HTR-8/SVneo (cell line): ENCODE measurements at places on chromosomes 11 and 22.
A peak's percentile ranks its signal among the peaks of the same experiment; 100 is the strongest.

- DNase-seq = no peak
Observed at GRCh38 chr11:60362241-60362640, 16.1 kb upstream of the MS4A7 start.

DNA sequence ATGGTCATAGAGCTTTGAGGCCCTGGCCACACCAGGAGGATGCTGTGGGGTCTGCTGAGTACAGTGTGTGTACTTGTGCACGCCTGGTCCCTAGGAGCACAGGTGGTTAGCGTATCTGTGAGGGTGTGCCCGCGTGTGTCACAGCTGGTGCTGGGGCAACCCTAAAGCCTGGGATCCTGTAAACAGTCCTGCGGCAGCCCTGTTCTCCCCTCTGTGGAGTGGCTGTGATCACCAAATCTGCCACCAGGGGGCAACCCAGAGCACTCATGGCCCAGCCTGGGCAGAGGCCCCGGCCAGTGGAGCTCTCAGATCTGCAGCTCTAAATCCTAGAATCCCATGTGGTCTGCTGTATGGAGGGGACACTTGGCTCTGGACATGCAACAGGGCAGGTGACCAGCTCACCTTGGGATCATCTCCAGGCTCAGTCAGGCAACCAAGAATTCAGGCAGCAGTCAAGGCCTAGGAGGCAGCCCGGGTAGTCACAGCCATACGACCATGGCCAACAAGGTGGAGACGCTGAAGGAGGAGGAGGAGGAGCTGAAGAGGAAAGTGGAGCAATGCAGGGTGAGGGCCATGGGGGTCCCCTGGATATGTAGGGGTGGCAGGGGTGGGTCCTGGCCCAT, 3.9 kb downstream of the SH3BP1 start:
- DNase-seq = peak; percentile 67

GRCh38 chr11:69915151-69915500, 95.9 kb upstream of the FGF3 start:
- DNase-seq = no peak

DNA sequence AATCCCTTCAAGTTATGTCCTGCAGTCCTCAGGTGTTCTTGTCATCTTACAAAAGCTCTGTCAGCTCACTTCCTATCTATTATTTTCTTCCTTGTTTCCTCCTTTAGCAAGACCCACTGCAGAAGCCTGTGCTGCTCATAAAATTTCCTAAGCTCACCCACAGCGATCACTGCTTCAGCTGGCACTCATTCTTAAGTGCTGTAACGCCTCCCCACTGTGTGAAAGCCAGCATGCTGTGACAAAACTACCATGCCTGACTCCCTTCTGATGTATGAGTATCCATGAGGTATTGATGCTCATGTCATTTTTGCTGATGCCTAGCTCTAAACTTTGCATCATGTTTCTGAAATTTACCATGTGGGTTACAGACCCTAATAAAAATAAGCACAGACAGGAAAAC, 41.5 kb upstream of the CNTN5 start:
- DNase-seq = no peak

GRCh38 chr11:13110929-13111812, 102.1 kb downstream of the RASSF10 start:
- peak; percentile 34 for DNase-seq

- no peak for DNase-seq
Observed at GRCh38 chr11:57499983-57500461, 15.5 kb downstream of the SLC43A1 start.

DNA sequence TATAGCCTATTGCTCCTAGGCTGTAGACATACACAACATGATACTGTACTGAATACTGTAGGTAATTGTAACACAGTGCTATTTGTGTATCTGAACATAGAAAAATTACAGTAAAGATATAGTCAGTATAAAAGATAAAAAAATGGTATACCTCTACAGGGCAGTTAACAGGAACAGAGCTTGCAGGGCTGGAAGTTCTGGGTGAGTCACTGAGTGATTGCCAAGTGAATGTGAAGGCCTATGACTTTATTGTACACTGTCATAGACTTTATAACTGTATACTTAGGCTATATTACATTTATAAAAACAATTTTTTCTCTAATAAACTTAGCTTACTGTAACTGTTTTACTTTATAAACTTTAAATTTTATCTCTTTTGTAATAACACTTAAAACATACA, 332.4 kb upstream of the ARHGAP42 start:
- no peak for DNase-seq

GRCh38 chr22:49077586-49077985, 750.1 kb downstream of the BRD1 start:
- DNase-seq = no peak

- DNase-seq = no peak
Observed at GRCh38 chr11:18768978-18769377, 22.6 kb downstream of the PTPN5 start.

DNA sequence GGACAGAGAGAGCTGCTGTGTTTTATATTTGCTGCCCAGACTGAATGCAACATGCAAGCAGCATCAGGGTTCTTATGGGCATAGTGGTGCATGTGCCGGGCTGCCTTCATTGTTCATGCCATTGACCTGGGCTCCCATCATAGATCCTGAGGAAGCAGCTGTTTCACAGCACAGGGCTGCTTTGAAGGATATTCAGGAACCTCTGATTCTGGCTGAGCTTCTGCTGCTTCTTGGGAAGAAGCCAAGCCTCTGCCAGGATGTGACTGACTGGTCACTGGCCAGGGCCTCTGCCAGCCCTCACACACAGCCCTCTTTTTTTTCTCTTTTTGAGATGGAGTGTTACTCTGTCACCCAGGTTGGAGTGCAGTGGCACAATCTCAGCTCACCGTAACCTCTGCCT, 43.3 kb downstream of the CYB5R2 start:
- DNase-seq = no peak

DNA sequence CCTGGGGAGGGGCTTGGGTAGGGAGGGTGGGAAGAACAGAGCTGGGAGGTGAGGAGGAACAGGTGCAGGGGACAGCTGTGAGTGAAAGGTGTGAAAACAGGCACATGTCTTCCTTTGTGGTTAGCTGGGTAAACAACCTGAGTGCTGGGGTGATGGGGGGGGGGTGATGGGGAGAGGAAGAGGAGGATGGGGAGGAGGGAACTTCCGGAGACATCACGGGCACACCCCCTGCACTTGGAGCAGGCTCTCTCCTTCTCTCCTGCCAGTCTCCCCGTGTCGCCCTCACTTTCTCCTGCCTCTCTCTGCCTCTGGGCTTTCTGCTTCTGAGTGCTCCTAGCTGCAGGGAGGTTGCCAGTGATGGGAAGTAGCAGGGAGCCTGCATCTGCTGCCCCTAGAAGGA, 8.8 kb downstream of the CXCR5 start:
- DNase-seq = no peak

GRCh38 chr11:76233196-76233921, 27.1 kb upstream of the WNT11 start:
- DNase-seq = no peak

GRCh38 chr22:36162127-36163034, 1.8 kb upstream of the APOL3 start:
- no peak for DNase-seq

DNA sequence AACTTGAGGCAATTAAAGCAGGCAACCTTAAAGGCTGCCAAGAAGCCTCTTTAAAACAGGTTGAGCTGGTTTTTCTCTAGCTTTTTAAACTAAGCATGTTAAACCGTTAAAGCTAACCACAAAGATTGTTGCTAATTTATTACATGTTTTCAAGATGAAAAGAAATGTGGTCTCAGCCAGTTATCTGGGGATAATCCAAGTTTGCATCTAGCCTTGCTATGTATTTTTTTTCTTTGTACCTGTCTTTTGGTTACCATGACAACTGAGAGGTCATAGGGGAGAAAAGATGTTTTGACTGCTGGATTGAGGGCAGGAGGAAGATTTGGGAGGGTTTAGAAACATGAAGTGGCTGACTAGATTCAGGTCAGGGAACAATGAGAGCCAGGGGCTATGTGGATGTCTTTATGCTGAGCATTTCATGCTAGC, 19.2 kb upstream of the PGM2L1 start:
- DNase-seq = no peak

DNA sequence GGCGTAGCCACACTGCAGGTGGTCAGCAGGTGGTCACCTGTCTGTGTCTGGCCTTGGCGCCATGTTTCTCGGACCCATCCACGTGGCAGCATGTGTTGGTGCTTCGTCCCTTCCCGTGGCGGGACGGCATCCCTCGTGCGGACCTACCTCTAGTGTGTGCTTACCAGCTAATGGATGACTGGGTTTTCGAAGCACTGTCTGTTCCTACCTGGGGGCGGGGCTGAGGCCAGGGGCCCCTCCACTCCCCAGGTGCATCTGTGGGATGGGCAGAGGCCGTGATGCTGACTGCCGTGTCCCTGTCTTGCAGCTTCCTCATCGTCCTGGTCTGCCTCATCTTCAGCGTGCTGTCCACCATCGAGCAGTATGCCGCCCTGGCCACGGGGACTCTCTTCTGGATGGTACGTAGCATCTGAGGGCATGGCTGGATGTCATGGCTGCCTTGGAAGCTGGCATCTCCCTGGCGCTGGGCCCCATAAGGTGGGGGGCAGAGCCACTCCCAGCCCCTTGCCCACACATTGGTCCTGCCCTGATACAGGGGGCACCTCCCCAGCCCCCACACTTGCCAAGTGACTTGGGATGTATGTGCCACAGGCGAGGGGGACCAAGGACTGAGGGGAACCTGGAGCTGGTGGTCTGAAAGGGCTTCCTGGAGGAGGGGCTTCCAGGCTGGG, 82.9 kb downstream of the KCNQ1 start:
- DNase-seq = no peak

- no peak for DNase-seq
Observed at GRCh38 chr22:28570696-28571373, 108.8 kb downstream of the TTC28 start.

GRCh38 chr11:65225279-65226102, 36.3 kb upstream of the POLA2 start:
- no peak for DNase-seq

GRCh38 chr11:76614471-76615179, 55.9 kb downstream of the LRRC32 start:
- DNase-seq = no peak

DNA sequence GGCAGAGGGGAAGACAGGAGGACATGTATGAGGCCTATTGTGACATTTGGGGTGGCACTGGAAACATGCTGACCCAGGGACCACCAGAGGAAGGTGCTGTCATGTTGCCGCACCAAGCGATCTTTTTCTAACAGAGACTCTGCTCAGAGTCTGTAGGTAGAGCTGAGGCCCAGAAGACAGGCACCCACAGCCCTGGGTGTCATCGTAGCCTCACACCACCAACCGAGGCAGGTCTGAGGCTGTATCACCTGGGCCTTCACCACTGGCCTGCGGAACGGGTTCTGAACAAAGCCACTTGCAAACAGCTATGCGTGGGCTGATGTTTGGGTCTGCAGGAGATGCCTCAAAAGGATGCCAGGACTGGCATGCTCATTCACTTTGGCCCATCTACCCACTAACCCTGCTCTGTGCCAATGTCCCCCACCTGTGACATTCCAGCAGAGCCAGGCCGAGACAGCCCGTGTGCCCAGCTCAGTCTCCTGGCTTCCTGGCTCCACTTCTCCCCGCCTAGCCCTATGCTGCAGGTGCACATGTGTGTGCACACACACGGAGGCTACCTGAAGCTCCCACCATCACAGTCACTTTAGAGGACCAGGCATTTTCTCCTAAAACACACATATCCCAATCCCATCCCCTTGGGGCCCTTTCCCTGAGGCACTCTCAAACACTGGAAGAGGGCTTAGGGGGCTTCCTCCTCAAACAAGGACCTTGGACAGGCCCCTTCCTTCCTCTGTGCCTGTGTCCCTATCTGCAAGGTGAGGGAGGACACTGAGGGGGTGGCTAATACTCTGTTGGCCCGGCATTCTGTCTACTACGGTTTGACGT, 3.6 kb downstream of the TRIM29 start:
- no peak for DNase-seq

- peak; percentile 4 for DNase-seq
Observed at GRCh38 chr11:81237139-81237538, 1496.5 kb downstream of the FAM181B start.

- DNase-seq = no peak
Observed at GRCh38 chr11:128399251-128400121, 187.9 kb downstream of the ETS1 start.

- DNase-seq = peak; percentile 65
Observed at GRCh38 chr11:111665777-111666176, 63.5 kb downstream of the SIK2 start.

GRCh38 chr11:121451178-121451985, 732 bp upstream of the SORL1 start:
- no peak for DNase-seq

DNA sequence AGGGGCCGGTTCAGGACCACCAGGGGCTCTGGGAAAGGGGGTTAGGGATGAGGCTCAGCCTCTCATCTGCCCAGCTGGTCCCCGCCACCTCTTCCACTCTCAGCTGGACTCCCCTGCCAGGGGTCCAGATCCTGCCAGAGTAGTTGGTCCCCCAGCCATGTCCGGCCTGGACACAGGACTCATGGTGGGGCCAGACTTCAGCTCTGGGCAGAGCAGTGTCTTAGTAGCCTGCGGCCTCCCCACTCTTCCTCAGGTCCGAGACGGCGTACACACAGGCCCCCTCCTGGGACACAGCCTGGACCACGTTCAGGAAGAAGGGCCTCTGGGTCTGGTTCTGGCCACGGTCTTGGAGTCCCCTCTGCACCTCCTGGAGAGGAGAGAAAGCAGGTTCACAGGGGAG, 25.1 kb downstream of the GGT5 start:
- DNase-seq = no peak
